Left renal pelvis (tissue), 4 donors: ENCODE measurements at places on chromosomes 16 and 17. TPM values are rescaled to one million over a fixed set of nuclear protein-coding genes. Genes with fewer than 3 reads are reported as not detected.

DNA sequence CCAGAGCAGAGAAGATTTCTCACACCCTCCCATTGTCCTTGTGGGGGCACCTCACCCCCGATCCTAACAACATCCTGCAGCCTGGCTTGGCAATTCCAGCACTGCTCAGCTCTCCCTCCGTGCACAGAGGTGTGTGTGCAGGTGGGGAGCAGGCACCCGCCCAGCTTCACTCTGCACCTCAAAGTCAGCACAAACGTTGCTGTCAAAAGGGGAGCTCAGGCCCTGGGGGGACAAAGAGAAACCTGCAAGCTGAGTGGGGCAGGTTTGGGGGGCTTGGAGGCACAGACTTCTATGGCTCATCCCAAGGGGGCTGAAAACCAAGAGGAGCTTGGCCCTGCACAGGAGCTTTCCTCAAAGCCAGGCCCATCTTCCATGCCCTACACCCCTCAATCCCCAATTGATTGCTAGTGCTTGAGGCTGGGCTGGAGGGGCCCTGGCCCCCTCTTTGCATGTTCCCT lies 231.9 kb upstream of the TNRC6C start:
- no peak for DNase-seq

DNA sequence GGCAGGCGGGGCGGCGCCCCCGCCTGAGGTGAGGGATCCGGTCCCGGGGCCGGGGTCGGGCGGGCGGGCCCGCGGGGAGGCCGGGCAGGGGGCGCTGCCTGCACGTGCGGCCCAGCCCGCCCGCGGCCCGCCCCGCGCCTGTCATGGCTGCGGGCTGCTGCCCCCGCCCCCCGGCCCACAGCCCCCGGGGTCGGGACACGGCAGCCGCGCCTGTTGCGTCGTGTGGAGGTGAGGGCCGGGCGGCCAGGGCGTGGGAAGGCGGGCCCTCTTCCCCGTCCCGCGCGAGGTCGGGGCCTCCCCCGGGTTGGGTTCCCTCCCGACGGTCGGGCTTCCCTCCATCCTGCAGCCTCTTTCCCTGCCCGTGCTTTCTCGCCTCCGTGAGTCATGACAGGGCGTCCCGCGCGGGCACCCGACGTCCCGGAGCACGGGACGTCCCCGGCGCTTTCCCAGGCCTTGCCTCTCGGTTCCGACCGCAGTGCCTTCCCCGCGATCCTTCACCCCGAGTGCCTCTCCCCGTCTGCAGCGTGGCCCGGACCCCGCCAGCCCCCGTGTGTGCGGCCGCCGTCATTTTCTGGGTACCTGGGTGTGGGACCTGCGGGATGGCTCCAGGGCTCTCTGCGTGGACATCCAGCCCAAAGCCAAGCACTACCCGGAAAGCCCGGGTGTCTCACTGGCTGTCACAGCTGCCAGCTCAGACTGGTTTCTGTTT lies 76.7 kb downstream of the CHD9 start:
- no peak for DNase-seq

DNA sequence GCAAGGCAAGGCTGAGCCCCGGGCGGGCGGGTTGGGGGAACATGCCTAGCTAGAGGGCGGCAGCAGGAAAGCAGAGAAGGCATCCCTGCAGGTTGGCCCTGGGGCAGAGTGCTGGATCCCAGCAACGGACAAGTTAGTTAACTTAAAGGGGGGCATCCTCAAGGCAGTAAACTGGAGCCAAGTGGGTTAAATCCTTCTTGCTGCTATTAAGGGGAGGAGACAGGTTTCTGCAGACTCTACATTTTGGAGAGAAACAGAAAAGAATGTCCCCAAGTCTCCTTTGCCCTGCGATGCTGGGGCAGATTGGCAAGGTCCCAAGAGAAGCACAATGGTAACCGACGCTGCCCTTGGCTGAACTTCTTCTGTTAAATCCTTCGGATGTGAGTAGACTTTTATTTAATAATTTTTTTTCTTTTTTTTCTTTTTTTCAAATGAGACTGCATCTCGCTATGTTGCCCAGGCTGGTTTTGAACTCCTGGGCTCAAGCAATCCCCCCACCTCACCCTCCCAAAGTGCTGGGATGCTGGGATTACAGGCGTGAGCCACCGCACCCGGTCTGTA lies 14.0 kb downstream of the ATP5PD start:
- DNase-seq, result no peak

GRCh38 chr16:4597174-4597573 lies 17.5 kb downstream of the UBALD1 start:
- no peak for DNase-seq

DNA sequence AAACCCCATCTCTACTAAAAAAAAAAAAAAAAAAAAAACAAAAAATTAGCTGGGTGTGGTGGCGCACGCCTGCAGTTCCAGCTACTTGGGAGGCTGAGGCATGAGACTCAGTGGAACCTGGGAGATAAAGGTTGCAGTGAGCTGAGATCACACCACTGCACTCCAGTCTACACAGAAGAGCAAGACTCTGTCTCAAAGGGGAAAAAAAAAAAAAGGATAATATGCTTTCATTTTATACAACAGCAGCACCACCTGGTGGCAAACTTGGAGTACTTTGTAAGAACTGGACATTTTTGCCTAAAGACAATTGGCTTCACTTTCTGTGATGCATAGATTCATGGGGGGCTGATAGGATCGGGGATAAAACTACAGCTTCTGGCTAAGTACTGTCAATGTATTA lies 8.5 kb downstream of the CHTF8 start:
- no peak for DNase-seq

DNA sequence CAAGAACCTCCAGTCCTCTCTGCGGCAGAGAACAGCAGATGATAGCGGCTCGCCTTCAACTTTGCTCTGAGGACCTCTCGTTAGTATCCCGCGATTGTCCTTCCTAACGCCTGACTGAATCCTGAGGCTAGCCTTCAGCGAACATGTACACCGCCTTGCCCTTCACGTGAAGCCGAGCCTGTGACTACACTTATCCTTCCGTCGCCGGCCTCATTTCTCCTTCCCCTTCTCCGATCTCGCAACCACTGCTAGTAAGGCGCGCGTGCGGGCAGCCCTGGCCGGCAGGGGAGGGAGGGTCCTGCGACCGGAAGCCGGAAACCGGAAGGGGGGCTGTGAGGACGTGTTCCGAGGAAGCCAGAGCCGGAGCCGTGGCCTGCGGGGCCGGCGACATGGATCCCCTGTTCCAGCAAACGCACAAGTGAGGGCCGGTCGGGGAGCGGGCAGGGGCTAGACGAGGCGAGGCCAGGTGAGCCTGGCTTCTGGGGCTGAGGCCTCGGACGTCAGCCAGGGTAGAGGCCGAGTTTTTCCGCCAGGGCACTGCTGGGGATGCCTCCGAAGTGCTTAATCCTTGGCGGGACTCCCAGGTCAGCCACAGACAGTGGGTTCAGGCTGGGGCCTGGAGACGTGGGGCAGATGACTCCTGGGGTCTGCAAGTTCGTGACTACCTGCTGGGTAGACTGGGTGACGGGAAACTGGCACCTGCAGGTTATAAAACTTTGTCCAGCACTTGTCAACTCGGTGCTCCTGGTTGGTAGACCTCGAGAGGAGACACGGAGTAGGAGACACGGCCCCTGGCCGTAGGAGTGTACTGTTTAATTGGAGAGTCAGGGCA lies at the start of gene GOSR2:
Gene GOSR2, plus strand, starts transcription at position 357 of the 832 bp plus-strand sequence. Its CDS starts 33 bp downstream, at position 390.
- peak; percentile 83 for DNase-seq

- no peak for DNase-seq
These were observed 35.7 kb downstream of the CYTH1 start for GRCh38 chr17:78746263-78746948.

DNA sequence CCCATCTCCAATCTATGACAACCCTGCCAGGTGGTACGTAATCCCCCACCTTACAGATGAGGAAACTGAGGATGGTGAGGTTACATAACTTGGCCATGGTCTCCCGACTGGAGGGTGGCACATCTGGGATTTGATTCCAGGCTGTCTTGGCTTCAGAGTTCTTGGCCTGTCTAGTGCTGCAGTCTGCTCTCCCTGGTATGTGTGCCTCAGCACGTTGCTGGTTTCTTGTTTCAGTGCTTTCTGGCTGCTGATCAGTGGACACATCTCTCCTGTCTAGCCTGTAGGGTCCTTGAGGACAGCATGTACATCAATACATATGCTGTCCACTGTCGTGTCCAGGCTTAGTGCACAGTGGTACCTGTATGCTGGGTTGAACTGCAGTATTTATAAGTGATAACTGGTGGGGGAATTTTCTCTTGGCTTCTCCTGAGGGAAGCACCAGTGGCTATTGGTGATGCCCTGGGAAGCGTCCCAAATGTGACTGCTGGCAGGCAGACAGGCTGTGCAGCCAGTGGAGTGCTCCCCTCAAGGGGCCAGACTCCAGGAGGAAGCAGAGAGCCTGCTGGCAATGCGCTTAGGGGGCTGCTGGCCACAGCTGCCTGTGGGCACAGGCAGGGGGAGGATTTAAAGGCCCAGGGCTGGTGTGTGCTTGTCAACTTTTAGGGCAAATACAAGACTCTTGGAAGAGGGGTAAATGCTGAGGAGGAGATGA lies 14.4 kb downstream of the CTRL start:
- DNase-seq, result no peak

DNA sequence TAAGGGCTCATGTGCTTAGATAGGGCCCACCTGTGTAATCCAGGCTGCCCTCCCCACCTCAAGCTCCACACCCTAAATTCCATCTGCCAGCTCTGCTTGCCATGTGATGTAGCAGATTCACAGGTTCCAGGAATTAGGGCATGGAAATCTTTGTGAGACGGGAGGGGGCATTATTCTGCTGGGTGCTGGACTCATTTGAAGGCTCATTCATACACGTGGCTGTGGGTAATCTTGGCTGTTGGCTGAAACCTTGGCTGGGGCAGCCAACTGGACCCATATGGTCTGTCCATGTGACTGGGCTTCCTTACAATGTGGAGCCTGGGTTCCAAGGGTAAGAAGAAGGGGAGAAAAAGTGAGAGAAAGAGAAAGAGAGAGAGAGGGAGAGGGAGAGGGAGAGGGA lies 115.1 kb downstream of the CYLD start:
- no peak for DNase-seq

DNA sequence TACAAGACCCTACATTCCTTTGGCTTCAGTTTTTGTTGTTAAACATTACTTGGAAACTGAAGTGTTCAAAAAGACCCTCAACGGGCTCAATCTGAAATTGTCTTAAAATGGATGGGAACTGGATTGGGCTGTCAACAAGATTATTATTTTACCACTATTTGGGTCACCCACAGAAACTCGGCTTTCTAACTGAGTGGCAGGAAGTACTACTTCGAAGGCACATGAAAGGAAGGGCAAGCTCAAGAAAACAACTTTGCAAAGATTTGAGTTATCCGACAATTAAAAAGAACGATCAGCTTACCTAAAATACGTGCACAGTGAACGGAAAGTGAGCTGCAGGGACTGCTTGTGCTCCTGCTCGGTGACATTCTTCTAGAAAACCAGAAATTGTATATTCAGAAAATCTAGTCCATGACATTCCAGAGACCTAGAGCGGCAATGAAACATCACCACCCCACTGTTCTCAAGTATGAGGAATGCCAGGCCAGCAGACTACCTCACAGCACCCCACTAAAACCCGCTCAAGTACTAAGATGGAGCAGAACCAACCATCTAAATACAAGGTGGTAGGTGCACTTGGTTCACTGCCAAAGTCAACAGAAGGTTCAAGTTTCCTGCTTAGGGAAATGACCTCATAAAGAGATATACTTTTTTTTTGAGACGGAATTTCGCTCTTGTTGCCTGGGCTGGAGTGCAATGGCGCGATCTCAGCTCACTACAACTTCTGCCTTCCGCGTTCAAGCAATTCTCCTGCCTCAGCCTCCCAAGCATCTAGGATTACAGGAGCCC lies 60.5 kb downstream of the ZZEF1 start:
- no peak for DNase-seq

DNA sequence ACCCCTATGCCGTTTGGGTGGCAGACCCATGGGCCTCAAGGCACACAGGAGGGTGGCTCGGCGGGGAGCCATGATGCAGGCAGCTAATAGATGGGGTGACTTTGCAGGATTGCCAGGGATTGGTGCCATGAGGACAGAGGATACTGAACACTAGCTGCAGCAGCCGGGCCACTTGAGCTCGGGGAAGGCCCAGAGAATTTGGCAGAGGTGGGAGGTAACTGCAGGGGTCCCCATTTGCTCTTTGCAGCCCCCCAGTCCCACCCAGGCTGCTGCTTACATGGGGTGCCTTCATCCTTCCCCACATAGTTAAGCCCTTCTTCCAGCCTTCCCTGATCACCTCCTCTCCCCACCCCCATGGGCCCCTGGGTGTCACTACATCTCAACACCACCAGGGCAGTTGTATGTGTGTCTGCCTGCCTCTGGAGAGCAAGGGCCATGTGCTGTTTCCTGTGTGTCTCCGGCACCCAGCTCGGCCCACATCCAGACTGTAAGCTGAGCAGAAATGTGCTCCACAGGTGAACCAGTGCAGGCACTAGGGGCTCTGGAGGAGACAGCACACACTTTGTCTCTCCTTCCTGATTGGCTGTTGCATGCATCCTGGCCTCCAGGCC lies 52.0 kb downstream of the SREBF1 start:
- no peak for DNase-seq

DNA sequence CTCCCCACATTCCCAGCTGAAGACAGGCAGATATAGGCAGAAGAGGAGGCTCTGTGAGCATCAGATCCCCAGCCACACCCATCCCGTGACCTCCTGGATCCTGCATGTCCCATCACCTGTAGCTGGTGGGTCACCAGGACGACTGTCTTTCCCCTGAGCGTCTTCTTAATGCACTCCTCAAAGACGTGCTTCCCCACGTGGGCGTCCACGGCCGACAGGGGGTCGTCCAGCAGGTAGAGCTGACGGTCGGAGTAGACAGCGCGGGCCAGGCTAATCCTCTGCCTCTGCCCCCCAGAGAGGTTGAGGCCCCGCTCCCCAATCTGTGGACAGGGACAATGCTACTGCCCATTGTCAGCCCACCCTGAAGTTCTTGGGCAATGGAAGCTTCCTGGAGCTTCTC lies 40.5 kb downstream of the ABCC12 start:
- DNase-seq, result no peak

Gene PRR15L
- 17.2 TPM for polyA plus RNA-seq

Gene ZNF689
- polyA plus RNA-seq, result 13.7 TPM

Gene APOBR
- 1.1 TPM for polyA plus RNA-seq

Gene TP53TG3C
- polyA plus RNA-seq, result not detected

Gene KRTAP9-8
- not detected for polyA plus RNA-seq

Gene SLC6A2
- polyA plus RNA-seq, result 0.65 TPM

Gene CDH8
- 7.4 TPM for polyA plus RNA-seq

Gene POLR3E
- polyA plus RNA-seq, result 43.8 TPM

Gene COX4I1
- 350 TPM for polyA plus RNA-seq

Gene ERN1
- polyA plus RNA-seq, result 9.5 TPM

Gene KRT27
- polyA plus RNA-seq, result not detected

Gene KRTAP2-3
- polyA plus RNA-seq, result not detected
